Coronary artery (tissue), 2 donors: ENCODE measurements at places on chromosomes 3 and 15.

GRCh38 chr3:138919325-138919724, 27.6 kb downstream of the FOXL2 start:
- no peak for DNase-seq

- DNase-seq: no peak
These were observed 60.4 kb upstream of the SPPL2A start for GRCh38 chr15:50825946-50826345.

DNA sequence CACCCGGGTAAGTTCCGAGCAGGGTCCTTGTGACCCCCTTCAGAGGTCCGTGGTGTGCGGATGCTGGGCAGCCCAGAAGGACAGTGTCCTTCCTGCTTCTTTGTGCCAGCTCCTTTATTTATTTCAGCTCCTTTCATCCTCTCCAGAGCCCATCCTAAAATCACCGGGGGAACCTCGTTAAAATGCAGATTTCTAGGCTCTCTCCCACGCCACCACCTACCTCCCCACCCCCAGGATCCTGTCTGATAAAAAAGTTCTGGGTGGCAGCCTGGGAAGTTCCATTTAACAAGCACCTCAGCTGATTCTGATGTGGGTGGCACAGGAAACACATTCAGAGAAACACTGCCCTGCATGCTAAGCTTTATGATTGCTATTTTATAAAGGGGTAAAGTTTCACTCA, 12.5 kb upstream of the IGF1R start:
- no peak for DNase-seq

DNA sequence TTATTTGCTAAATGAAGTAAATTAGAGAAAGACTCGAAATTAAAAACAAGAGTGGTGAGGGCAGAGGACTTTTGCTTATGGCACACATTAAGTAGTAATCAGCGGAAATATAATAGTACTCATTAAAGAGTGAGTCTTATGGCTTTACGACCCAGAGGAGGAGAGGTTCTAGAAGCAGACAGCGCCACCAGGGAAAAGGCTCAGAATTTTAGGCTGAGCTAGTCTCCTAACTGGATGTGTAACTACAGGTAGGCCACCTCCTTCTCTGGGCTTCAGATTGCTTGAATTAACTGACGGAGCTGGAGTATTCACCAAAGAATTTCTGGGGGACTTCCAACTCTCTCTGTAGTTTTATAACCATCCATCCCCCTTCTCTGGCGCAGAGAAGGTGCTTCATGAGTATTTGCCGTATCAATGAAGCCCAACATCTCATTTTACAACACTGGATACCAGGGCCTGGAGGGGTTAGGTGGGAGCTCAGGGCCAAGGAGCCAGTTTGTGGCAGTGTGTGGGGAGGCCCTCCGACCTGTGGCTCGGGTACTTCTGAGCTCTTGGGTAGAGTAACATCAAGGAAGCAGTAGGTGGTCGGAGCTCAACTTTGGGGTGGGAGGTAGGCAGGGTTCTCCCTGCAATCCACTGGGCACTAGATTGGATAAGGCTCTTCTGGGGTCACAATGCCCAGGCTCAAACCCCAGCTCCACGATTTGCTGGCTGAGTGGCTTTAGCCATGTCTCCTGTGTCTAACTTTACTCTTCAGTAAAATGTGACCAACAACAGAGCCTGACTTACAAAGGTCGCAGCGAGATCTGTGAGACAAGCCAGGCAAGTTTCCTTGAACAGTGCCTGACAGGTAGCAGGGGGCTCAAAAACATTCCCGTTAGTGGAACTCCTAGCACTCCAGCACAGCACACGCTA, 1.1 kb downstream of the CHCHD4 start:
- no peak for DNase-seq

GRCh38 chr3:66494959-66495667, 5.7 kb downstream of the LRIG1 start:
- no peak for DNase-seq

GRCh38 chr3:143859465-143860203, 11.4 kb upstream of the SLC9A9 start:
- no peak for DNase-seq

DNA sequence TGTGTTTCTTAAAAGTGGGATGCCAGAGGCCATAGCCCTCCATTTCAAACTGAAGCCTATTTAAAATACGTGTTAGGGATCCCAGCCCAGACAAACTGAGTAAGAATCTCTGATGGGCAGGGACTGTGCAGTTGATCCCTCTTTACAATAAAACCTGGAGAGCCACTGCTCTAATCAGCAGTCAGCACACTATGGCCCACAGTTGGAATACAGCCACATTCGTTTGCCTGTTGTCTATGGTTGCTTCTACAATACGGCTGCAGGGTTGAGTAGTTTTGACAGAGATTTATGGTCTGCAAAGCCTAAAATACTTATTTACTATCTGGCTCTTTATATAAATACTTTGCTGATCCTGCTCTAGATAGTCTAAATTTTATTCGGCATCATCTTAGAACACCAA, 32.4 kb downstream of the TJP1 start:
- DNase-seq: no peak

GRCh38 chr3:46369151-46369550, 1.6 kb upstream of the CCR5 start:
- no peak for DNase-seq

- DNase-seq: no peak
These were observed 295.6 kb downstream of the GAP43 start for GRCh38 chr3:115918900-115919299.

DNA sequence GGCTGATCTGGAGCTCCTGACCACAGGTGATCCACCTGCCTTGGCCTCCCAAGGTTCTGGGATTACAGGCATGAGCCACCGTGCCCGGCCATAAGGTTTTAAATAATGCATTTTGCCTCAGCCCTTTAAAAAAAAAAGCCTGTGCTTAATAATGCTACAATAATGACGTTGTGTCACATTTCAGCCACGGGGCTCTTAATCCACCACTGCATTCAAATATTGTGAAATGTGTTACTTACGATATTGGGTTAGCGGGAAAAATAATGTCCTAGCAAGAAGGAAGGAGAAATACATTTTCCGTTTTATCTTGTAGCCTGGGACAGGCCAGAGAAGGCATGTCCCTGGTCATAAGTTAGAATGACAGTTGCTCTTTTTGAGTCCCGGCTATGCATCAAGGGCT, 17.6 kb downstream of the PAQR5 start:
- DNase-seq: no peak

DNA sequence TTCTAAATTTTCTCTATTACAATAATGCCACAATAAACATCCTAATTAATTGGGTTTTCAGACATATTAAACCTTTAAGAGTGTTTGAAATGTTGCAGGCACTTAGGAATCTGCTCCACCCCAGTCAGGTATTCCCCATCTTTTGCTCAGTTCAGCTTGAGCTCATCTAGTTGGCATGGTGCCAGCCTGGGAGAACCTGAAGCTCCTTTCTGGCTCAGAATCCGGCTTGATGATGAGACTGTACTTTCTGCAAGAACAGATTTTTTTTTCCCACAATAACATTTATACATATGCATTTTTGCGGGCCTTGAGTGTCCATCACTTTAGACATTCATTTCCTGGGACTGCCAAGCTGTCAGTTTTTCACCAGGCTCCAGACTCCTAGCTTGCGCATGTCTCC, 7.7 kb upstream of the OXSR1 start:
- DNase-seq: no peak

GRCh38 chr3:100195375-100195774, 65.4 kb upstream of the TBC1D23 start:
- no peak for DNase-seq

DNA sequence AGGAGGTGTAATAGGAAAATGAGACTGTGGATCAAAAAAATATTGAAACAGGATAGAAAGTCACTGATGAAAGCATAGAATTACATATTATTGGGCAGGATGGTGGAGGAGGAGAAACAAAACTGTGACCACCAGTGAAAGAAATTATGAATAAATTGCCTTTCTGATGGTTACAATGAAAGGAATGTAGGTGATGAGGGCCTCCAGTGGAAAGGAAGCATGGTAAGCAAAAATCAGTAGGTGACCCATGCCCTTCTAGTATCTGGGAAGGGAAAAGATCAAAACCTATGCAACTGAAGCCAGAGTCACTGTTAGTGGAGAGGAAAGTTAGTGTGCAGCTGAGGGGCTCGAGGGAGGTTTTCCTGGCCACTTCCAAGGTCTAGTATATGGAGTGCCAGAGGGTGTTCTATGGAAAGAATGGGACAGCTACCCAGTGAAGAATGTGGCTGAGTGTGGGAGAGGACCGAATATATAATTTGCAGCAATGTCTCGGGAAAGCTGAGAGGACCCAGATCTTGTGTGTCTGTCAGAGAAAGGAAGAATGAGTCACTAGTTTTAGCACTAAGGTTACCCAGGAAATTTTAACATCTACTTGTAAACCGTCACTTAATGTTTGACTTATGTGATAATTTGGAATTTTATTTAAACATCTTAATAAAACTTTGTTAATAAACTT, 146.2 kb downstream of the NFKBIZ start:
- no peak for DNase-seq

GRCh38 chr3:178529606-178530225, 6.5 kb upstream of the KCNMB2 start:
- no peak for DNase-seq

- no peak for DNase-seq
These were observed 26.9 kb upstream of the ZBBX start for GRCh38 chr3:167406876-167407492.

DNA sequence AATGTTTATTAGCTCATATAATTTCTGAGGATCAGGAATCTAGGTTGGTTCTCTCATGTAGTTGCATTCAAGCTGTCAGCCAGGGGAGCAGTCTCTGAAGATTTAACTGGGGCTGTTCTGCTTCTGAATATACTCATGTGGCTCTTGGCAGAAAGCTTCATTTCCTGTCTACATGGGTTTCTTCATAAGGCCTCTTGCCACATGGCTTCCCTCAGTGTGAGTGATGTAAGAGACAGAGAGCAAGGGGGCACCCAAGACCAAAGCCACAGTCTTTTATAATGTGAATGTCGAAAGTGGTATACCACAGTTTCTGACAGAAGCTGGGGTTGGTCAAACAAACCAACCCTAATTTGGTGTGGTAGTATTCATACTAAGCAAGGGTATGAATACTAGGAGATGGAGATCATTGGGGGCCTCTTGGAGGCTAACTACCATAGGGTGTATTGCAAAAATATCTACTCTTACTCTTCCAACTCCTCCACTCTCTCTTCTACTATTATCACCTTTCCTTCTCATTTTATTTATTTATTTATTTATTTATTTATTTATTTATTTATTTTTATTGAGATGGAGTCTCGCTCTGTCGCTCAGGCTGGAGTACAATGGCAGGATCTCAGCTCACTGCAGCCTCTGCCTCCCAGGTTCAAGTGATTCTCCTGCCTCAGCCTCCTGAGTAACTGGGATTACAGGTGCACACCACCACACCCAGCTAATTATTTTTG, 123.8 kb downstream of the B3GALNT1 start:
- no peak for DNase-seq

DNA sequence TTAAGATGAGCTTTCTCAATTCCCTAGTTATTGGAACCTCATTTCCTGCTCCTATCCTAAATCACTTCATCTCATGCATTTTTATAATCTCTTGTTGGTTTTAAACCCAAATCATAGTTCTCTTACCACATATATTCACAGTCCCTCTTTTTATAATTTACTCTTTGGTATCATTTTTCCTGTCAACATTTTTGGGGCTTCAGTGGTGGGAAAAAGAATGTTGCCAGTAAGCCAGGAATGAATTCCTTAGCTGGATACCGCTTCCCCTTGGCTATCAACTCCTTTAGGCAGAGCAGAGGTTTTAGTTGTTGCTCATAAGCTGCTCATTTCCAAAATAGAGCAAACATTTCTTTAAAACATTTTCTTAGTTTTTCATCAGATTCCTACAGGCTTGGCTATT, 112.3 kb downstream of the GALK2 start:
- DNase-seq: no peak

- peak; percentile 29 for DNase-seq
These were observed 17.7 kb downstream of the RBP1 start for GRCh38 chr3:139521816-139522215.

DNA sequence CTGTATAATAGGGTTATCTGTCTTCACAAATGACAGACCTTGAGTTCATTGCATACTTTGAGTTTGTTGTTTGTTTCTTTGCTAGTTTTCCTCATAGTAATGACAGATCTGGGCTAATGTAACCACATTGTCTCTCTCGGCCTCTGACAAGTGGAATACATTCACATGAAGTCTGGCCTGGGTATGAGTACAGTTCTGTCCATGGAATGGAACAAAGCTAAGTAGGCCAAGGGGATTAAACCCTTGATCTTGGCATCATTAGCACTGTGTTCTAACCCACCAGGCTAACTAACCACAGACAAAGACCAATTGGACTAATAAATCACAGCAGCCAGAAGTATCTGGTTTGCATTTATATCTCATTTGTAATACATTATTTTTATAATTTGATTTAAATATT, 7.6 kb upstream of the VGLL3 start:
- no peak for DNase-seq

DNA sequence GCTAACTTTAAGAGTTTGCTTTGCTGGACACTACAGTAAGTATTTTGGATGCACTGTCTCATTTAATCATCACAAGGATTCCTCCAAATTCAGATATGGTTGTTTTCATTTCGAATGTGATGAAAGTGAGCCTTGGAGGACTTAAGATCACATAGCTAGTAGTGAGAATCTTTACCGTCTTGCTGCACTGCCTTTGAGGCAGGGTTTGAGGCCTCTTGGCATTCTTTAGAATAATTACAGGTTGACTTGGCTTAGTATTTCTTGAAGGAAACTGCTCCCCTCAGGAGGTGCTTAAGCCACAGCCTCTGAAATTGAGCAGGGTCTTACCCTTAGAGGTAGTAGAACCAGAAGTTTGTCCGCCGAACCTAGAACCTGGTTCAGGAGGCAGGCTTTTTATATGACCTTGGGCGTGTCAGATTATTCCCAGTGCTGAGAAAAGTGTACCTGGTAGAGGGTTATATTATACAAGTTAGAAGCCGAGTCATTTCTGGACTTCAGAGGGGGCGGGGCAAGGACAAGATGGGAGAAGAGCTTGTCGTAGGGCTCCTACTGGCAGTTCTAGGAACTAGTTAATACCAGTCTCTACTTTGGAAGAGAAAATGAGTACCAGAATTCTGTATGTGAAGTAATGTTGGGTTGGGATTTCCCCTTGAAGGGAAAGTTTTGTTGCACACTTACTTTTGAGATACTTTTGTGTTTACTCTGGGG, 1.1 kb downstream of the TFG start:
- DNase-seq: no peak

DNA sequence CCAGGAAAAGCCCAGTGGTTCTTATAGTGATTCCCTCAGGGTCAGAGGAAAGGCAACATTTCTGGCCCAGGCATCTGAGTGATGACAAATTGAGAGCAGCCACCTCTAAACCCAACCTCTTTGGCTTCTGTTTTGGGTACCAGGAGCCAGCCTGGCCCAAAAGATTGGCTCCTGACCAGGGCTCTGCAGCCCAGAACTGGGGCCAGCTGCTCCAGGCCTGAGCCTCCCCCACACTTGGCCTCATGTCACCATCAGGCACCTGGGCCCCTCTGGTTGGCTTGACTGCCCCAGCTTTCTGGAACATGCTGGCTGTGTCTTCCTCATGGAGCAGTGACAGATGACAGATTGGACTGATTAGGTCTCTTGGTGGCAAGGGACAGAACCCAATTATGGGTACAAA, 26.0 kb upstream of the HCN4 start:
- DNase-seq: no peak
